Lung microvascular endothelial cell (primary cell): ENCODE measurements at places on chromosomes 1 and 21.

DNA sequence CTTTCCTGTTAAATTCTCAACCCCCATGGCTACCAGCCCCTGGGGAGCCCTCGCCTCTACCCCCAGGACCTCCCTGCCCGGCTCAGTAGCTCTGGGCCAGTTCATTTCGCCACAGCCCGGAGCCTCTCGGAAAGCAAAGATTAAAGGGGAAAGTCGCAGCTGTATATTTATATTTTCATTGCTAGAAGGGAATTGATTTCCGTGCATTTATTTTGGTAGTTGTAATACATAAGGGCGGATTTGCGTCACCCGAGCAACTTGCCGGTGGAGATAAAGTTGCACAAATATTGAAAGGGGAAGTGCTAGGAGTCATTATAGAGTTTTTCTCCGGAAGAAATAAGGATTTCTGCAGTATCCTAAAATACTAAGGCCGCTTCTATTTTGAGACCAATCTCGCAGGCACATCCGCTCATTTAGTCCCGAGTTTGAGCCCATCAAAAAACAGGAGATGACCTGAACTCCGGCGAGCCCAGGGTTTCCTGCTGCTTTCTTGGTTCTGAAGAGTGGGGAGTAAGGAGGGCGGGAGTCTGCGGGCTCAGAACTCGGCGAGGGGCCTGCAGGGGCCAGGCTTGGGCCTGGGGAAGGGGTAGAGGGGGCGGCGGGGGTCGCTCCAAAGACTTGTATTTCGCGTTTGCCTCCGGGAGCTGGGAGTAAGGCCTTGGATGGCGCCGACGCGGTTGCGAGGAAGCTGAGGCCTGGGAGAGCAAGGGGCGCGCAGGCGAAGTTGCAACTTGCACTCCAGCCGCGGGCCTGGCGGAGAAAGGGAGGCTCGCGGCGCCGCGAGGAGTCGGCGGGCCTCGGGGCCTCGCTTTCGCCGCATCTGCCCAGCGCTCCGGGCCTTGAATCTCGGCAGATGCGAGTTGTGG, 2.5 kb upstream of the HLX start:
- peak; percentile 80 for DNase-seq

GRCh38 chr1:32487182-32487581, 22.3 kb downstream of the ZBTB8B start:
- peak; percentile 10 for DNase-seq

DNA sequence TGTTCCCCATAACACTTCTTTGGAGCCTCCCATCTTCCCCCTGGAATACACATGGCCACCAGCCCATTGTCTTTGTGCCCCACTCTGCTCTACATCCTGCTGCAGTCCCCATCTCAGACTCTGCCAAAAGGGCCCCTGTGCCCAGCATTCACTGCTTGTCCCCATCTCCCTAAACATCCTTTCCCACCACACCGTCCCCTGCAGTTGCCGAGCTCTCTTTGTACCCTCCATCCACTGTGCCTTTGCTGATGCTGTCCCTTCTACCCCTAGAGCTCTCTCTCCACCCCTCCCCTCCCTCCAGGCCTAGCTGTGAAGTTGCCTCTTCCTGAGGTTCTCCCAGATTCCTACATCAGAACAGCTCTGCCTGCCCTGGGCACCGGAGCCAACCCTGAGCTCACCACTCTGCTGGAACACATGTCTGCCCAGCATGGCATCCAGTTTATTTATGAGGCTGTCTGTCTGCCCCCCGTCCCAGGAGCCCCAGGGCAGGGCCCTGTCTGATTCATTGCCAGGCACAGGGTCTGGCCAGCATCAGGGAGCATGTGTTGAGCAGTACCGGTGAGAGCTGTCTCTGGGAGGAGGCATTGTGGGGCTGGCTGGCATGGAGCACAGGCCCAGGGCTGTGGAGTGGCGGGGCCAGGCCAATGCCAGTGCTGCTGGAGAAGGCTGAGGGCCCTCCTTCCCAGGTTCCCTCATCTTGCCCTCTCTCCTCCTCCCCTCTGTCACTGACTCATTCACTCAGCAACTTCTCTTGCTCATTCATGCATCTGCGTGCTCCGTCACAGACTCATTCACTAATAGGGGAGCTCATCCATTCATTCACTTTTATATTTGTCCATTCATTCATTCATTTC, 28.8 kb downstream of the EDN2 start:
- DNase-seq: no peak

GRCh38 chr1:98086796-98087441, 166.1 kb upstream of the DPYD start:
- DNase-seq: no peak

DNA sequence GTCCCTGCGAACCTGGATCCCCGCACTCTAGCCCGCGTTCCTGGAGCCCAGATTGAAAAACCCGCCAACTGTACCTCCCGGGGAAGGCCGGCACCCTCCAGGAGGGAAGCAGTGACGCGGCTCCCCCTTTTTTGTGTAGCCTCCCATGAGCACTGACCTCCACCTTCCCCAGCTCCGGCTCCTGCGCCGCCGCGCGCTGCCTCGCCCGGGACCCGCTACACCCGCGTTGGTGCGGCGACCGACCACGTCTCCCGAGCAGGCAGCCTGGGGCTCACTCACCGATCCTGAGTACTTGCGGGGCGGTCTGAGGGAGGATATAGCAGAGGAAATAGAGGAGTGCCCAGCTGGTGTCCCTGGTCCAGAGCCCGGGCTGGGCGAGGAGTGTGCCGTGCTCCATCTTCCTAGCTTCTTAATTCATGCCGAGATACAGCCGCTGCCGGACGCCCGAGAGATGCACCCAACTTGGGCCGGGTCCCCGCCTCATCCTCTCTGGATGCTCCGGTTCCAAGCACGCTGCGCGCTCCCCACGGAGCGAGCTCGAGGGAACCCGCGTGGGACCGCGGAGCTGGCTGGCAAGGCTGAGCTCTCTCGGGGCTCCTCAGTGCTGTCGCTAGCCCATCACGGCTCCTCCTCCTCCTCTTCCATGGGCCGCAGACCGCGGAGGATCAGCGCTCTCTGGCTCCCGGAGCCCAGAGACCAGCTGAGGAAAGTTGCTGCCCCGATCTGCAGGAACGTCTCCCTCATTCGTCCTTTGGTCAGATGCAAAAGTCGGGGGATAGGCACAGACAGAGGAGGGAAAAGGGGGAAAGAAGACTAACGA, 482 bp downstream of the GRIK1 start:
- DNase-seq: no peak
